Activated naive CD8-positive, alpha-beta T cell treated with anti-CD3 and anti-CD28 coated beads, Interleukin-2, amount 50 U/mL, for 16 hours (primary cell): ENCODE measurements at places on chromosomes 11 and 22.

DNA sequence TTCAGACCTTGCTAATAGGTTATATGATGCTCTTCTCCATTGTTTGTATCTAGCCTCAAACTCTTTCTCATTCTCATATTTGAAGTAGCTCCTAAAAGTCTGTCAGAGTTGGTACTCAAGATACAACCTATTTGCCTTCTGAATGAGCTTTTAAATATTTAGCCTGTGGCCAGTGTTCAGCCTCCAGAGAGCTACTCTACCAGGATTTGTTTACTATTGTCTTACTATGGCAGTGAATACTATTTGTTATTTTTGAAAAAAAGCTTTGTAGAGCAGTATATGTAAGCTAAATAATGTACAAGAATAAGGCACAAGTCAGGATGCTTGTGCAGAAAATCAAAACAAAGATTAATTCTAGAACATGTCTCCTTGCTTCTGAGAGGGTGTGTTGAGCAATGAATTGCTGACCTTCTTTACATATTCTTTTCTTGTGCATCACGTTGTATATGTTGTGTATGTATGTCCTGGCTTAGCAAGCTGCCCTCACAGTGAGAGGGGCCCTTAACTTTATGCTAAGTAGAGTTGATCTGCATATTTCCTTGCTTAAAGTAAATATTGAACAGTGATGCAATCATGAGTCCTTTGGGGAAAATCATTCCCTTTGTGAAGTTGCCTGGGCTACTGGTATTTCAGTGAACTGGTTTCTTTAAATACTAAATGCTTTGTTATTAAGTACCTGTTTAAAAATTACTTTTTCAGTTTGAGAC lies 438.0 kb downstream of the LUZP2 start:
- DNase-seq: no peak

DNA sequence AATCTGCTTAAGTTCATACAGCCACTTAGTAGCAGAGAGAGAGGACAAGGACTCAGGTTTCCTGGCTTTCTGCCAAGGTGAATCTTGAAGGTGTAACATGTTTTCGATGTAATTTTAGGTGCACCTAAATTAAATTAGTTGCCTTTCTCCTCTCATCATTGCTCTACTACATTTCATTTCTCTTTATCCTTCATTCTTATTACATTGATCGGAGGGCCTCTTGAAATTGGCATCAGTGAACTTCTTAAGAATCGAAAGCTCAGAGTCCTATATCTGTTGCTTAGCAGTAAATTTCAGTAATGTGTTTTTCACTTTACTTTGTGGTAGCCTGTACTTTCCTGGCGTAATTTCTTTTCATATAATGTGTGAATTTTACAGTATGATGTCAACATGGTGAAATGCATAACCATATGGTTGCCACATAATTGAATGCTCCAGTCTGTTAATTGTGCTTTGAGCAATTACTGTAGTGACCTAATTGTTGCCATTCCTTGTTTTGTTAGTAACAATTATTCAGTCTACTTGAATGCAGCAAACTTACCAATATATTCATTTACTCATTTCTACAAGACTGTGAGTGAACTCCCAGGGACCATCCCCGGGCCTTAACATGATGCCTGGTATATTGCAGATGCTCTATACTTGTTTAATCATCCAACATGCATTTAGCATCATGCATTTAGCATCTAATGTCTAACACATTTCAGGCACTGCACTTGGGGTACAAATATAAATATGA lies 138.1 kb downstream of the MAML2 start:
- no peak for DNase-seq

GRCh38 chr22:35308480-35309021 lies 8.9 kb downstream of the TOM1 start:
- no peak for DNase-seq

DNA sequence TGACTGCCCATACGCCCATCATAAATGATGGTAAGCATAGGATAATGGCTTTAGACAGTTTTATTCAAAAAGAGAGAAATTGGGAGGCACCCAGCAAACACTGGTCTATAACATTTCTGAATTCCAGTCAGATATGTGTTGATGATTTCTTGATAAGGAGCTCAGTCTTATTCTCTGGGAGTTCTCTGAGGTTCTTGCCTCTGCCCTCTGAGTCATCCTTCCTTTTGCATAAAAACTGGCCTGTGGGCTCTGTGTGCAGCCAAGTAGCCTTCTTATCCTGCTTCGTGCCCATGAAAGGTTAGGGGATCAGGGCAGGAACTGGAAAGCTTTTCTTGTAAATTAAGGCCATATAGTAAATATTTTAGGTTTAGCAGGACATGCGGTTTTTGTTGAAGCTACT lies 48.9 kb downstream of the FAR1 start:
- no peak for DNase-seq

DNA sequence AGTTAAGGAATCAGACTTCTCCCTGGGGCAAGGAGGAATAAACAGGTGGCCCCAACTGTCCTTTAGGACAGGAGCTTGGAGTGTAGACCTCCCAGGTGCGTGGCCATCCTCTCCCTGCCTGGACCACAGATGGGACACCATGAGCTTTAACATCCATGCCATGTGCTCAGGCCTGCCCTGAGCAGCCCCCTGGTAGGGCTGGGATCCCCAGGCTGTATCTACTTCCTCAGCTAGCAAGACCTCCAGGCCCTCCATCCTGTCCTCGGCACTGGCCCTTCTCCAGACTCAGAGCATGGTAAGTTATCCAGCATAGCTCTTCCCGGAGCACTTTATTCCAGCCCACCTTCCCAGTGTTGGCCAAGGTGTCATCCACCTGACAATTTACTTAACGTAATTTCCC lies 5.7 kb downstream of the CD6 start:
- no peak for DNase-seq

GRCh38 chr11:60813324-60813723 lies 28.2 kb downstream of the MS4A10 start:
- no peak for DNase-seq

GRCh38 chr11:83557653-83558052 lies 271.5 kb upstream of the CCDC90B start:
- DNase-seq: no peak

DNA sequence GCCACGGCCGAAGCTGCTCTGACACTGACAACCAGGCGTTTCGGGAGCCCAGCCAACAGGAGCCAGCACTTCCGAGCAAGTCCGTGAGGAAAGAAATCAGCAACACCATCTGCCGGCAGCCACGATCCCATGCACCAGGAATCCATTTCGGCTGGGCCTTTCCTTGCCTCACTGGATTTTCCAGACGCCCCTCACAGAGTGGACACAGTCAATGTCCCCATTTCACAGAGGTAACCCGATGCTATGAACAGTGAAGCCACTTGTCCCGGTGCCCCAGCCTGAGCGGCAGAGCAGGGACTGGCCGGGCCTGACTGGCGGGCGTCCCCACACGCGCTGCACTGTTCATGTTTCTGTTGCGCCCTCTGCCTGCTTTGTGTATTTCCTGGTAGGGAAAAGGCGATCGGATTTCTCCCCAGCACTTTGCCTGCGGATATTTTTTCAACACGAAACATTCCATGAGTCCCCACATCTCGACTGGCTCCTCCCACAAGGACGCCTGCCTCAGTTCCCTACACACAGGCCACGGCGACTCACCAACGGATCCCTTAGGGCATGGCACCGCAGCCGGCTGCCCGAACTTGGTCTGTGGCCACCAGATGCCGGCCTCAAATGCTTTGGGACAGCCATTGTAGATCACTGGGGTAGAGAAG lies 55.3 kb downstream of the TRMU start:
- no peak for DNase-seq

DNA sequence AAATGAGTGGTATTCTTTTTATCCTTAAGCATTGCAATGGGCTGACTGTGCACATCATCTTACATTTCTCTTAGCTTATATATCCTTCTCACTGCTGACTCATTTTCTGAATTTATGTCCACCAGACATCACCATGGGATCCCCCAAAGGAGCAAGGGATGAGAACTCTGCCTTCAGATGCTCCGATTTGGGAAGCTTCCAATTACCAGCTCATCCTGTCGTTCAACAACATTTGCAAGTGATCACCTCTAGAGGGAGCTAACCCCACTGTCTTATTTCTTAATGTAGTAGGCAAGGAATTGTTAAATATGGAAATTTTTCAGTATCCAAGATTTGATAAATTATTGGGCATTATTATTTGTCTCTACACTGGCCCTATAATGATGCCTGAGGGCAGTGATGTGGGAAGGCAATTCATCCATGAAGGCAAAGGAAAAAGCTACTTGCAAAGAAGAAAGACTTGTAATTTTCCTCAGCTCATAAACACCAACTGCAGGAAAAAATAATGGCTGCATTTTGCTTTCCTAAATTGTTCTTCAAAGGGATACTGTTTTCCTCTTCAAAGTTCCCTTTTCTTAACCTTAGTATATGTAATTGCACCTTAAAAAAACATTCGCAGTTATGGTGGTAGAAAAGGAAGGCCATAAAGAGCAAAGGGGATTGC lies 102.4 kb upstream of the FSHB start:
- no peak for DNase-seq

- no peak for DNase-seq
These were observed 46.6 kb downstream of the RDX start for GRCh38 chr11:110249766-110250165.

- DNase-seq: no peak
These were observed 156.5 kb downstream of the FCHSD2 start for GRCh38 chr11:72985645-72986044.
